Dermis microvascular lymphatic vessel endothelial cell (primary cell): ENCODE measurements at places on chromosomes 2 and 18. TPM values are rescaled to one million over a fixed set of nuclear protein-coding genes. Genes with fewer than 3 reads are reported as not detected.
A peak's percentile ranks its signal among the peaks of the same experiment; 100 is the strongest.

- no peak for DNase-seq
These were observed 40.0 kb downstream of the ETAA1 start for GRCh38 chr2:67437114-67437513.

Gene GALNT5
- total RNA-seq = not detected in 2 replicates

GRCh38 chr2:9473308-9473984 is 905 bp upstream of the IAH1 start:
- DNase-seq = peak; percentile 25

GRCh38 chr2:144671695-144672455 is 152.0 kb upstream of the ZEB2 start:
- DNase-seq = no peak

DNA sequence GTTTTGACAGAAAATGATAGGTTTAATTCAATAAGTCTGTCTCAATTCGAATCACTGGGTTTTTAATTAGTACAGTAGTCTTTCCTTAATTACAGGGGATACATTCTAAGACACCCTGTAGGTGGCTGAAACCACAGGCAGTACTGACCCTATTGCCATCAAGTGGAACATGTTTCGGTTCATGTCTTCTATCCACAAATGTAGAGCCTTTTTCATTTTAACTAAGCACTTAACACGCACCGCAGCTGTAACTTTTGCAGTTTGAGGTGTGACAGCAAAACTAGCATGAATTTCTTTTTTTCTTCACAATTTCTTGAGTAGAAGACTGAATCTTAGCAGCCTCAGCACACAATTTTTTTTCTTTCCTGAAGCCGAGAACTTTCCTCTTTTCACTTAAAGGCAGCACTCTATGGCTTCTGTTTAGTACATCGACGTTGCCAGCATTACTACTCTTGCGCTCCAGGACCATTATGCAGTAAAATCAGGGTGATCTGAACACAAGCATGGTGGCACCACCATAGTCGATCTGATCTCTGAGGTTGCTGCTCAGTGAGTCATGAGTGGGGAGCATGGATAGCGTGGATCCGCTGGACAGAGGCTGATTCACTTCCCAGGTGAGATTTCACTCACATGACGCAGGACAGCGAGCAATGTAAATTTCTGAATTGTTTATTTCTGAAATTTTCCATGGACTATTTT is 805.1 kb downstream of the RNF144A start:
- no peak for DNase-seq

Gene DCC
- total RNA-seq = not detected in 2 replicates

DNA sequence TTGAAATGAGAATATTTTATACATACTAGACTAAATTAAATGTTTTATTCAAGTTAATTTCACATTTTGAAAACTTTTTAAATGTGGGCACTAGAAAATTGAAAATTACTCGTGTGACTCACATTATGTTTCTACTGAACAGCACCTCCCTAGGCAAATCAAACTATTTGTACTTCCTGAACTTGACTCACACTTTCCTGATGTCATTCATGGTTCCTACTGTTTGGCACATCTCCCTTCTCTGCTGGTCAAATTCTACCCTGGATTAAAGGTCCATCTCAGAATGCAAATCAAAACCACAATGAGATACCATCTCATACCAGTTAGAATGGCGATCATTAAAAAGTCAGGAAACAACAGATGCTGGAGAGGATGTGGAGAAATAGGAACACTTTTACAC is 16.7 kb downstream of the LHCGR start:
- DNase-seq = no peak
